ENCODE measurements at places on chromosomes 16 and 17.

DNA sequence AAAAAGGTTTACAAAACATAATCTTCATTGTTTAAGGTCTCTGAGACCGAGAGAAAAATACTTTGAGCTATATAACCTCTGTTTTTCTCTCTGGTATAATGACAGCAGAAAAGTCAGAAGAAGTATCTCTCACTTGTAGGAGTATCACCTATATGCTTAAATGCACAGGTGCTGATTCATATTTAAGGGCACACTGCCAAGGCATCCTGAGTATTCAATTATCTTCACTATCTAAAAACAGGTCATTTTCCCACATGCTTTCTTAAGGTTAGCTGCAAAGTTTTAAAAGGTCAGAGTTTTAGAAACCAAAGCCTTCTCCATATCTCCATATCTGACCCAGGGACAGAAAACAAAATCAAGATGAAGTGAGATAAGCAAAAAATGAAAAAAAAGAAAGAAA, 99.3 kb upstream of the C17orf78 start:
- DNase-seq, result no peak

- DNase-seq, result no peak
Observed at GRCh38 chr16:47787696-47788095, 326.6 kb downstream of the PHKB start.

GRCh38 chr16:58085584-58086251, 43.5 kb downstream of the CFAP20 start:
- DNase-seq, result no peak

DNA sequence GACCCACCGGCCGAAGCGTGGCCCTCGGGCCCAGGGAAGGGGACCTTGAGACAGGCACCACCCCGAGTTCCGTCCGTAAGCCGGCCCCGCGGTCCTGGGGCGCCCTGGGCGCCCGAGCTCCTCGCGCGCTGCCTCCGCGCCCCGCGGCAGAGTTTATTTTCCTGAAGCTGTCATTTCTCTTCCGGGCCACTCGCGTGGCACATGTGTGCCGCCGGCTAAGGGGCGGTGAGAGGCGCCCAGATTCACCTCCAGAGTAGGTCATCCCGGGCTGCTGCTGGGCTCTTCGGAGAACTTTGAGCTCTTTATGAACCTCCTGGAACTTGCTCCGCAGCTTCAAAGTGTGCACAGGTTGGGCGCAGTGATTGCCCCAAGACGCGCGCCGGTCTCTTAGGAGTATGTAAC, 489 bp downstream of the ZC3H18 start:
- no peak for DNase-seq

DNA sequence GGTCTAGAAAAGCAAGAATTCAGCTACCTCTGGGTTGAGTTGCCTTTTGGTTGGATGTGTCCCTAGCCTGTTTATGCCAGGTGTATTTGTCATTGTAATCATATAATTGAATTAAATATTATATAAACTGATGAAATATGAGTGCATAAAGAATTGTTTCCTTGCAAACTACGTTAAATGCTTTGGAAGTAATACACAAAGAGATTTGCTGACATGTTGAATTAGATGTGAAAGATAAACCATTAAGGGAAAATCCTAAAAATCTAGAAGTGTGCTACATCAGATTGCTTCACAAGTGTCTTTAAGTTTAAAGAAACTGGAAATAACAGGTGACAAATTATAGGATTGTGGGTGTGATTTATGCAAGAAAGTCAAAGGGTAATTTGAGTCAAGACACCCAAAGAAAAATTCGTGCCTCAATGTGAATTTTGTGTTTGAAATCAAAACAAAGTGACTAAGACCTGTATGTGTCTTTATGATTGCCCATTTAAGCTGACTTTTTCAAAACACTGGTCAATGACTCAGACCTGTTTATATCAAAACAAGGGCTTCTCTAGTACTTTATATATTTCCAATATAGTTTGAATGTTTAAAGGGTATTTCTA, 5.1 kb upstream of the PYY start:
- no peak for DNase-seq

DNA sequence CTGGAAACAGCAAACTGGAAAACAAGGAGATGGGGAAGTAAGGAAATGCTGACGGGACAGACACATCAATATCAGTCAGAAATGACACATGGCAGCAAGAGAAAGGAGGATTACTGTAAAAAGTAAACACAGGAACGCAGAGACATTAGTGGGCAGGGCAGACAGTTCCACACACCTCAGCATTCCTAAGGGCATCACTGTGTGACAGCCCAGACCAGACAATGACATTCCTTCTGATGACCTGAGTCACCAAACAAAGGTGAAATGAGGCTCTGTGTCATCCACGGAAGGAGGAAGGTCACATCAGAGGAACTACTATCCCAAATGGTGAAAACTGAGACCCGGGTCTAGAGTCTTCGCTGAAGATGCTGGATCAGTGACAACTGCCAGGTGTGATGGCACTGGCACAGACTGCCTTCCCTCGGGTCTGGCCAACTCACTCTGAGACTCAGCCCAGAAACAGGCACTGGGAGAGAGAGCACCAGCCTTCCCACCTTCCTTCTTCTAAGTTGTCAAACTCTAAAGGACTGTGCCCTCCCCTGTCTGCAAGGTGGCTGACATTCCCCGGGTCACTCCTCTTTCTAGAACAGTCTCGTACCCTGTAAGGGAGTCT, 36.7 kb downstream of the TK2 start:
- DNase-seq, result no peak

DNA sequence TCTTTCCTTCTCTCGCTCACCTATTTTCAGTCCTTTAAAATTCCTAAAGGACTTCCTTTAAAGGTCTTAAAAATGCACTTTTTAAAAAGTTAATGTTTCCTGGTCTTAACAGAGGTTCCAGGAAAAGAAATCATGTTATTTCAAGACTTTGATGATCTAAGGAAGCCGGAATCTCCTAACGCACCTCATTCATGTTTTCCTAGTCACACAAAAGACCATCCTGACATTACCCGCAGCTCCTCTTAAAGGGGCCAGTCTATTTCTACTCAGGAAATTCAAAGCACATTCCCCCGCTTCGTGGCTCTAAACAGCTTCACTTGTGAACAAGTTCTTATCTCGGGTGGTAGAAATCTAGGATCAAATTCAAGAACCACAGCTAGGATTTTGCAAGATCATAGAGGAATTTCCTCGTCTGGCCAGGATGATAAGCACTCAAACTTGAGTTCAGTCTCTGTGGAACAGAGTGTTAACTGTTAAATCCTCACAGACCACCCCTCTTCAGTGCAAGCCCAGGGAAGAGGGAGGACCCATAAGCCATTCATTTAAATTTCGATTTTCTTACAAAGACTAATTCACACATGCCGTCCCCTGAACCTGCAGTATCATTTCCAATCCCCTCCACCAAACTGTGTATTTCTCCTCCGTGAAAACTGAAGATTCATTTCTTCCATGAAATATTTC, 137.1 kb upstream of the AXIN2 start:
- DNase-seq, result no peak

DNA sequence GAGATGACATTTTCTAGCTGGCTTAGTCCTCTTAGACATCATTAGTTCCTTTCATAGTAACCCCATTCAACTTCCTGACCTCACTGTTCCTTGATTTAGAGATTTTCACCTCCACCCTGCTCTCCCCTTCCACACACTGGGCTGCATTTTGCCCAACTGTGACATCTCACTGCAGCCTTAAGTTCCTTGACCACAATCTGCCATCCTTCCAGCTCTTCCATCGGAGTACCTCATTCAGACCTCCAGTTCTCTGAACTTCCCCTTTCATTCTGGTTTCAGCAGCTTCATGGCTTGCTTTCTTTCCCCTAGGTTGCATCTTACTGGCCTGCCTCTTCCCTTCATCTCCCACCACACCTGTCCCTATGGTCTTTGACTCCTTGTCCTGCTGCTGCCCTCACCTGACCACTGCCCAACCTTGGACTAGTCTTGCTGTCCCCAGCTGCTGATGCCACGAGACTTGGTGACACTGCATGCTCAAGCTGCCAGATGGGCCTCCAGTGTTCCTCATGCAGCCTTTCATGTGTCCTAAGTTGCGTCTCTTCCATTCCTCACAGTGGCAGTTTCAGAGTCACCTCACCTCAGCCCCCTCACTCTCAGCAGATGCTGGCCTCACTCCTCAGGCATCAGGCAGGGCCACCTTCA, 40.8 kb downstream of the NUP88 start:
- DNase-seq, result no peak

DNA sequence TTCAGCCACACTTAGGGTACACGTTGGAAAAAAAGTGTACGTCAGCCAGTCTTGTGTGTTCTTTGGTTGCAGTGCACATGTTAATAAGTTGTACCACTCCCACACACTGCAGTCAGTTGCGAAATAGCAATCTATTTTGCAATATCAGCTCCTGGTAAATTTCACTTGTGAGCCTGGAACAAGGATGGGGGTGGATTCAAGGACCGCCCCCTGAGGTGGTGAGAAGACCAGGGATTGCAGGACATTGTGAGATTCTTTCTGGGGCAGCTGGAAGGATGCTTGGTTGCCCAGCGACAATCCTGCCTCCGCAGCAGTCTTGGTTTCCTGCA, 78.6 kb upstream of the ZFHX3 start:
- DNase-seq, result peak; percentile 36

GRCh38 chr17:17435323-17435722, 41.5 kb upstream of the MED9 start:
- DNase-seq, result peak; percentile 65

- no peak for DNase-seq
Observed at GRCh38 chr17:70181866-70182265, 12.5 kb downstream of the KCNJ2 start.

- DNase-seq, result no peak
Observed at GRCh38 chr16:9913604-9914326, 268.5 kb downstream of the GRIN2A start.

GRCh38 chr16:89357055-89357816, 133.1 kb downstream of the ANKRD11 start:
- no peak for DNase-seq

GRCh38 chr16:54402270-54402669, 115.7 kb upstream of the IRX3 start:
- DNase-seq, result no peak

DNA sequence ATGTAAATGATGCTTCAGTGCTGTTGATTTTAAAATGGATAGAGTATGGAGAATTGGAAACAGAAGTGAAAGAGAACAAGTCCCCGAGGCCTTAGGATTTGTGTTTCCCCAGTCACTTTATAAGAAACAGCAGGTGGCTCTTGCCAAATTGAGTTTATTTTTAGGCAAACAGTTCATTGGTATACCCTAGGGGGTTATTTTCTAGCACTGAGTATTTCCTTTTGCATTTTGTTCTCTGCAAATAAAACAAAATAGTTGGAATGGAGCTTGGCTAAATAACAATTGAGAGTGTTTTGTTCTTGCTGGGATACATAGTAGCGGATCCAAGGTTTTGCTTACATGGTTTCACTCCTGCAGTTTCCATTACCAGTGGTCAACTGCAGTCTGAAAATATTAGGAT, 591.1 kb upstream of the C16orf82 start:
- DNase-seq, result no peak

DNA sequence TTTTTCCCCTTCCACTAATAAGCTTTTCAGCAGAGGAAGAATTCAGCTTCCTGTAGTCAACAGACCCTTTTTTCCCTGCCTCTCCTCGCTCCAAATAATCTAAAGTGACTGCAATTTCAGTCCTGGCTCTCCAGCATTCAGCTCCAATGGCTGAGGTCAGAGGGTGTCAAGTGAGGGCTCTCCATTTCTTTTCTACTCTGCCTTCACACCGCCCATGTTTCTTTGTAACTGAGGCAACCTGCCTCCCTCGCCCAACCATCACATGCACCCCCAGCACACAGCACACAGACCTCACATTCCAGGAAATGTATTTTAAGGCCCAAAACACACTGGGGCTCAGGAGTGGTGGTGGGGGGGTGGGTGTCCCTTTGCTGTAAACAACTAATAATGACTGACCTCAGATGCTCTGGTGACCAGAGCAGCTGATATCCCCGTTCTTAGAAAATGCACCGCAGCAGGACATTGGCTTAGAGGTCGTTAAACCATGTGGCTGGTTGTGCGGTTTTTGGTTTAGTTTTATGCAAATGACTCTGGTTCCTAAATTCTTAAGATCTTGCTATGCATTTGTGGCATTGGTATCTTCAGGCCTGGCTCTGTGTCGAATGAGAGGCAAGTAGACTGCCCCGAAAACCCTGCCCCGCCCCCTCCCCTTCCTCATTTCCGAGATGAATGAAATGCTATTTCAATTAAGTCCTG, 203.6 kb downstream of the ZFHX3 start:
- no peak for DNase-seq

GRCh38 chr17:9212376-9213302, 191.3 kb downstream of the NTN1 start:
- DNase-seq, result no peak

GRCh38 chr16:72124761-72125634, 31.4 kb downstream of the DHX38 start:
- DNase-seq, result peak; percentile 9

- DNase-seq, result no peak
Observed at GRCh38 chr17:68152161-68152571, 95.7 kb upstream of the AMZ2 start.

DNA sequence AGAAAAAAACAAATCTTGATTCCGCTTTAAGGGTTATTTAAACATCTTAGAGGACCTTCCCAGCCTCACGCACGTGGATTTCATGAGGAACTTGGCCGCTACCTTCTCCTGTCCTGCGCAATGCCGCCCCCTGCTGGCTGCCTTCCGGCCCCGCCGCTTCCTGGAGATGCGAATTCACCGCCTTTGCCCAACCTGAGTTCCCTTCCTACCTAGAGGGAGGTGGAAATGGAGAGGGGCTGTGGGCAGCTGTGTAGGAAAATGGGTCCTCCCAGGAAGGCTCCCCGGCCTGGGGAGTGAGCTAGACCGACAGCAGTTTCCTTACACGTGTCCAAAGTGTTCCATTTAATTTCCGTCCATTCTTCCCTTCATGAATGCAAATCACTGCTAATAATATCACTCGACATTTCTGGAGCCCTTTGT, 1.0 kb upstream of the ABCC12 start:
- peak; percentile 16 for DNase-seq

DNA sequence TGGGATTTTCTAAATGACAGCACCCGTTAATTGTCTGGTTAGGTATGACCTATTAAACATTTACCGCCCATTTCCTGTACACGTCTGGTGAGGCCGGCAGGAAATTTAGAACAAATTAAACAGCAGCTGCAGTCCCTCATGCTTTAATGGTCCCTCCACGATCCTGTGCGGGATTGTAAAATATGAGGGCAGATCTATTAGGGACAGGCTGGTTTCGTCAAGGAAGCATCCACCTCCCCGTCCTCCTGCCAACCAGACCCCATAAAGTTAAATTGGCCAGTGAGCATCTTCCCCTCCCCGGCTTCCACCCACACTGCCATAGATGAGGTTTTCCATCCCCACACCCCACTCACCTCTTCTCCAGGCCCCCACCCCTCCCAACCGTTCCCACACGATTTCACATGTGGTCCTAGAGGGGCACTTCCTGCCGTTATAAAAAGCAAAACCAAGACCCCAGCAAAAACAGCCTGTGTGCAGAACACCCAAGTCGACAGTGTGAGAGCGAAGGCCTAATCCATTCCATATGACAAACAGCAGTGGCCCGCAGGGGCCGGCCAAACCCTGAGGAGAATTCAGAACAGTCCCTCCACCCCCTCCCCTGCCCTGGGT, 331.9 kb downstream of the FOXL1 start:
- no peak for DNase-seq

GRCh38 chr17:13460261-13461000, 141.3 kb downstream of the HS3ST3A1 start:
- DNase-seq, result no peak

All from AG04449 (cell line).